ENCODE measurements at places on chromosomes 7 and 10. TPM values are rescaled to one million over a fixed set of nuclear protein-coding genes. Genes with fewer than 3 reads are reported as not detected.

- DNase-seq: no peak
Measured at GRCh38 chr10:89563861-89564478, 28.6 kb upstream of the SLC16A12 start.

DNA sequence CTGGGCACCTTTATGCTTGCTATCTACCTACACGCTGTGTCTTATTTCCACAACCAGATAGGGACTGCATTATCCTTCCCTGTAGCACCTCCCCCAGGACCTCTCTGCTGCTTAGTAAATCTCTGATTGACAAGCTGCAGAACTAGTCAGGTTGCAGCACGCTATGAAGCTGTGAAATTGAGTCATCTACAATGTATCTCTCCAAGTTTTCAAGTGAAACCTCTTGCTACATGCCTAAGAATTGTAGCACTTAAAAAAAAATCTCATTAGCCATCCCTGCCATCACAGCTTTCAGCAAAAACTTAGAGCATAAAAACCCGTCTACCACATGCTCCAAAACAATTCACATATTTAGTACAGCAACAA, 69.7 kb upstream of the FGFR2 start:
- DNase-seq: no peak

- peak; percentile 46 for DNase-seq
Measured at GRCh38 chr7:2924866-2925840, 81.0 kb upstream of the GNA12 start.

- DNase-seq: no peak
Measured at GRCh38 chr10:22379059-22379458, 33.8 kb downstream of the SPAG6 start.

GRCh38 chr10:97499561-97500296, 1.0 kb downstream of the UBTD1 start:
- no peak for DNase-seq

- no peak for DNase-seq
Measured at GRCh38 chr10:91054325-91054724, 133.4 kb upstream of the ANKRD1 start.

- peak; percentile 50 for DNase-seq
Measured at GRCh38 chr10:131213741-131214505, 97.6 kb downstream of the TCERG1L start.

GRCh38 chr10:111093741-111094380, 17.0 kb downstream of the ADRA2A start:
- DNase-seq: no peak

- DNase-seq: no peak
Measured at GRCh38 chr10:62818426-62819011, 2.4 kb upstream of the EGR2 start.

DNA sequence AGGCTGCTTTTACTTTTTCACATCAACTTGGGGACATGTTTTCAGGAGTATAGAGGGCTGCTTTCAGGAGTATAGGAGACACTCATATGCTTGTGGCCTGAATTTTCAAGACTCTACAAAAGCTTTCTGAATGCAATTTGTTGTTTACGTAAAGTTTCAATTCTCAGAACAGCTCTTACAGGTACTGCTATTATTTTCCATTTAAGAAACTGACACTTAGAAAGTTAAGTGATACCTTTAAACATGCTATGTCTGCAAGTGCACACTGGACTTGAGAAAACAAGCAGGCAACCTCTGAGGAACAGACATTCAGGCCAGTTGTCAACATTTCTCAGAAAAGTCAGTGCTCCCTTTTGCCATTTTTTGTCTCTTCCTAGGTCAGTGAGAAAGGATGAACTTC, 70.0 kb upstream of the PHYHIPL start:
- DNase-seq: no peak

GRCh38 chr7:135189221-135189662, 18.7 kb upstream of the CYREN start:
- DNase-seq: no peak

GRCh38 chr7:68785036-68785435, 813.2 kb upstream of the AUTS2 start:
- DNase-seq: no peak

- no peak for DNase-seq
Measured at GRCh38 chr7:137482466-137482865, 138.9 kb upstream of the PTN start.

- DNase-seq: no peak
Measured at GRCh38 chr10:95517536-95518454, 43.4 kb downstream of the SORBS1 start.

DNA sequence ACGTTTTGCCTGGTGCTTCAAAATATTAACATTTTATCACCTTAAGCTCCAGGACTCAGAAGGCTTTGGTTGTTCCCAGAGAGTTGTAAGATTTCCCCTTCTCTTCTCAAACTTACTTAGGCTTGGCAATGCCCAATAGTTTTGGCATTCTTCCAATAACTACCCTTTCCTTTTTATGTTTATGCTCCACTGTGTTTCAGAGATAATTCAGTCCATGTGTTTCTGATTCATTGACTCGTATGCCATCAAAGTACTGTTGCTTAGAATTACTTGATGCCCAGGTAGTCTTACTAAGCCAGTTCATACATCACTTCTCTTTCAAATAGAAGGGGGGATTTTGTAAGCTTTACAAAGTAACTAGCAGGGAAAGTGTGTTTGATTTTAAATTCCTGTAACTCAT, 66.6 kb downstream of the AGMO start:
- DNase-seq: no peak

DNA sequence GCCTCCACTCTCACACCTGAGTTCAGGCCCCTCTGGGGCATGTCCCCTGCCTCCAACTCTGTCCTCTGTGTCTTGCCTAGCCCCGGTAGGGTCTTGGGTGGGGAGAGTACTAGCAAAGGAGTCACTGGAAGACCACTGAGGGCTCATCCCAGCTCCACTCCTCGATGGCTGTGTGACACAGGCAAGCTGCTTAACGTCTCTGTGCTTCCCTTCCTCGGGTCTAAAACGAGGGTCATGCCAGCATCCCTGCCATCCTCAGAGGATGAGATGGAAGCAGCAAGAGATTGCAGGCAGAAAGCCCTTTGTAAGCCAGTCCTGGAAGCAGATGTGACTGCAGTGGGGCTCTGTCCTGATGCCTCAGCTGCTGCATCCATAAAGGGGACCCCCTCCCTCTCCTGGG, 15.2 kb upstream of the C10orf105 start:
- DNase-seq: no peak

DNA sequence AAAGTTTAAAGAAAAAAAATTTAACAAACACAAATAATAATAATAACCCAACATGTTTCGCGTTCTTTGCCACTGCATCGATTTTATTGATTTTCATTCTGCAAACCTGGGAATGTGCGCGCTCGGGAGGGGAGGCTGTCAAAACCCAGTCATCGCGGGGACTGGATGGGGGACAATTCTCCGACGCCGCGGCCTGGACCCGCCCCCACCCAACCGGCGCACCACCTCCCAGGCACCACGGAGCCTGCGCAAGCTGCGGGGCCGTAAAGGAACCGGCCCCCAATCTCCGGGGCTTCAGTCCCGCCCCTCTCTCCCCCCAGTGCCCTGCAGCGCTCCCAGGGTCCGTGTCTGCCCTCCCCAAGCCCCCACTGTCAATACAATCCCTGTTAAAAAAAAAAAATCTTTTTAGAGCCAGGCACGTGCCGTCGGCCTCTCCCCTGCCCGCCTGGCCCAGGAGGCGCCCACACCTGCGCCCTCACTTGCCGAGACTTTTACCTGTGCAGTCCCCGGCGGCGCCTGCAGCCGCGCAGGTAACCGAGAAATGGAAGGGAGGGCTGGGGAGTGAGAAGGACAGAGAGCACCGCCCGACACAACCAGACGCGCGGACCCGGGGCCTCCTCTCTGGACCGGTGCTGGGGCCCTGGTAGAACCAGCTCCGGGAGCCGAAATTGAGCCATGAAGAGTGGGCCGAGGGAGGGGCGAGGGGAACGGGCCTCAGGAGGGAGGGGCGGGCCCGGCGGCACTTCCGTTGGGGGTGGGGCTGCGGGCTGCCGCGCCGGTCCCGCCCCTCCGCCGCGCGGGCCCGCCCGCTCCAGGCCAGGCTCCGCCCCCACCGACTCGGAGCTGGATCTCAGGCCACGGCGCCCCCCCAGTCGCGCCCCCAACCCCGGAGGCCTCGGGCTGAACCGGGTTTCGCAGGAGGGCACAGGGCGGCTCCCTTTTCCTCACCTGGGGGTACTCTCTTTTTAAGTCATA, 7.6 kb upstream of the ZNF503 start:
- DNase-seq: peak; percentile 85

- no peak for DNase-seq
Measured at GRCh38 chr7:94525923-94526322, 16.3 kb downstream of the CASD1 start.

GRCh38 chr7:42014625-42015618, 222.1 kb downstream of the GLI3 start:
- no peak for DNase-seq

DNA sequence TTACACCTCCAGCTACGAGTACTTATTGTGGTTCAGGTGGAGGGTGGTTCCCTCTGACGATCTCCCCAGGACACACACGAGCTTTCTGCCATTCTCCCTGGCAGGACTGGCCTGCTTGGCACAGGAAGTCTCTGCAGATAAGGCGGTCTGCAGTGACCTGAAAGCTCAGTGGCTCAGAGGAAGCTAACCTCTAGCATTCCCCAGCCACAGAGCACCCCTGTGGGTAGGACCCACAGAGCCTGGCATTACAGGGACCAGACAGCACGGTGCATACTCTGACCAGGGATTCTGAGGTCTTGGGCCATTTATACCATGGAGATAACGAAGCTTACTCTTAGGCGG, 1.9 kb upstream of the GPR146 start:
- DNase-seq: no peak

DNA sequence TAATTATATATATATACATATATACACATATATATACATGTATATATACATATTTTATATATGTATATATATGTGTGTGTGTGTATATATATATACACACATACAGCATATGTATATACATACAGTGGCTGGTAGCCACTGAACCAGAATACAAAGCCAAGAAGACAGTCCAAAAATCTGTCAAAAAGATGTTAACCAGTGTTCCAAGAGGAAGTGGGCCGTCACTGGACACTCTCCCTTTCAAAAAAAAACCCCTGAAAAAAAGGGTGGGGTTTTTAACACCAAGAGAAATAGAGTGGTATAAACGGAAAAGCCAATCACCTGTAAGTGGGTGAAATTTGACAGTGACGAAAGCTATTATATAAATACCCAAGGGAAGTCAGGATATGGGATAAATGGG, 31.1 kb upstream of the C1GALT1 start:
- no peak for DNase-seq

GRCh38 chr7:98958968-98959367, 80.6 kb downstream of the TRRAP start:
- no peak for DNase-seq

- no peak for DNase-seq
Measured at GRCh38 chr7:11835260-11835659, 3.3 kb upstream of the THSD7A start.

DNA sequence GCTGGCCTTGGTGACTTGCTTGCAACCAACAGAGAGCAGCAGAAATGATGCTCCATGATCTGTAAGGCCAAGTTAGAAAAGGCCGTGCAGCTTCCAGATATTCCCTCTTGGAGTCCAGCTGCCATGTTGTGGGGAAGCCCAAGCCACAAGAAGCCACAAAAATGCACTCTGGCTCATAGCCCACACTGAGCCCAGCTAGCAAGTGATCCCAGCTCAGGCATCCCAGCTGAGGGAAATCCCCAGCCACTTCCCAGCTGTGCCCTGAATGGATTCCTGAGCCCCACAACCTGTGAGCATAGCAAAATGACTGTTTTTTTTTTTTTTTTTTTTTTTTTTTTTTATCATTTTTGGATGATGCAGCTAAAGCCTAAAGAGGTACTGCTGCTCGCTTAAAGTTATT, 11.1 kb upstream of the SDK1 start:
- no peak for DNase-seq

DNA sequence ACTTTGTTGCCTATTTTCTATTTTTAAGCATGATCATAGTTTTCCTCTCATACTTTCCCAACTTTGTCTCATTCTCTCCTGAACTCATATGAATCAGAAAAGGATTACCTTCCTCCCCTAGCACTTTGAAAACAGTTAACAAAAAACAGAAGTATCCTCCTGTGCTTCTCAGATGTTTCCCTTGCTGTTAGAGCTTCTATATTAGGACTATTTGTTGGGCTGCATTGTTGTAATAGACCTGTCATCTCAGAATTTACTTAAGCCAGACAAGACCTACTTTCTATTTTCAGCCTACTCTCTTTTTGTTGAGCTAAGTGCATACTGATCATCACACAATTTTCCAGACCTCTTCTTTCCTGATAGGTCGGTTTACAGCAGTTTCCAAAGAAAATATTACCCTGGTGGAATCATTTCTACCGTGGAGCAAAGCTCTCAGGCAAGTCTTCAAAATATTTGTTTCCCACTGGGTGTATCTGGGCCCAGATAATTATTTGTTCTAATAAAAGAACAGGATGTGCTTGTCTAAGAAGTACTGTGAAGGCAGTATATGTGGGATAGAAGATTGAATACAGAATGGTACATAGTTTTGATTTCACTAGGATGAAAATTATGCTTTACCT, 411.9 kb upstream of the KLF6 start:
- no peak for DNase-seq

DNA sequence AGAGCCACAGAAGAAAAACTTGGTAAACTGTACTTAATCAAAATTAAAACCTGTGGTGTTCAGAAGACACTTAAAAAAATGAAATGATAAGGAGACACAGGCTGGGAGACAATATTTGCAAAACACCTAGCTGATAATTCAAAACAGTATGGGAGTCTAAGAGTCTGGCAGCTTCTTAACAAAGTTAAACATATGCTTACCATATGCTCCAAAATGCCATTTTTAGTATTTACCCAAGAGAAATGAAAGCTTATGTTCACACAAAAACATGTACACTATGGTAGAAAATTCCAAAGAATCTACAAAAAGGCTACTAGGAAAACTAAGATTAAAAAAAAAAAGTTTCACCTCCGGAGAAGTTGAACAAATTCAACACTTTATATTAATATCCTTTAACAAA, 48.6 kb downstream of the ITGB1 start:
- DNase-seq: no peak

- no peak for DNase-seq
Measured at GRCh38 chr7:95871075-95871848, 98.9 kb downstream of the DYNC1I1 start.

PTF1A gene
- total RNA-seq: not detected

VWA2 gene
- total RNA-seq: not detected

FGFR2 gene
- total RNA-seq: 0.19 TPM

PTPRZ1 gene
- total RNA-seq: 0.51 TPM

CHN2 gene
- 33.6 TPM for total RNA-seq

AEBP1 gene
- 93.1 TPM for total RNA-seq

LEP gene
- 0.30 TPM for total RNA-seq

KCNMA1 gene
- 2.0 TPM for total RNA-seq

CXCL12 gene
- 121 TPM for total RNA-seq

EVX1 gene
- not detected for total RNA-seq

AS3MT gene
- 7.2 TPM for total RNA-seq

CTAGE6 gene
- not detected for total RNA-seq

MNX1 gene
- total RNA-seq: not detected

ASAH2 gene
- total RNA-seq: 1.9 TPM

All from cardiac septum (tissue), 1 donor.